ENCODE measurements at places on chromosomes 16 and 17. TPM values are rescaled to one million over a fixed set of nuclear protein-coding genes. Genes with fewer than 3 reads are reported as not detected.

GRCh38 chr17:39634384-39634871, 2.5 kb upstream of the STARD3 start:
- no peak for DNase-seq

GRCh38 chr17:40519089-40519775, 17.8 kb upstream of the TNS4 start:
- DNase-seq: no peak

GRCh38 chr17:48647963-48648245, 21.7 kb upstream of the HOXB9 start:
- DNase-seq: no peak

DNA sequence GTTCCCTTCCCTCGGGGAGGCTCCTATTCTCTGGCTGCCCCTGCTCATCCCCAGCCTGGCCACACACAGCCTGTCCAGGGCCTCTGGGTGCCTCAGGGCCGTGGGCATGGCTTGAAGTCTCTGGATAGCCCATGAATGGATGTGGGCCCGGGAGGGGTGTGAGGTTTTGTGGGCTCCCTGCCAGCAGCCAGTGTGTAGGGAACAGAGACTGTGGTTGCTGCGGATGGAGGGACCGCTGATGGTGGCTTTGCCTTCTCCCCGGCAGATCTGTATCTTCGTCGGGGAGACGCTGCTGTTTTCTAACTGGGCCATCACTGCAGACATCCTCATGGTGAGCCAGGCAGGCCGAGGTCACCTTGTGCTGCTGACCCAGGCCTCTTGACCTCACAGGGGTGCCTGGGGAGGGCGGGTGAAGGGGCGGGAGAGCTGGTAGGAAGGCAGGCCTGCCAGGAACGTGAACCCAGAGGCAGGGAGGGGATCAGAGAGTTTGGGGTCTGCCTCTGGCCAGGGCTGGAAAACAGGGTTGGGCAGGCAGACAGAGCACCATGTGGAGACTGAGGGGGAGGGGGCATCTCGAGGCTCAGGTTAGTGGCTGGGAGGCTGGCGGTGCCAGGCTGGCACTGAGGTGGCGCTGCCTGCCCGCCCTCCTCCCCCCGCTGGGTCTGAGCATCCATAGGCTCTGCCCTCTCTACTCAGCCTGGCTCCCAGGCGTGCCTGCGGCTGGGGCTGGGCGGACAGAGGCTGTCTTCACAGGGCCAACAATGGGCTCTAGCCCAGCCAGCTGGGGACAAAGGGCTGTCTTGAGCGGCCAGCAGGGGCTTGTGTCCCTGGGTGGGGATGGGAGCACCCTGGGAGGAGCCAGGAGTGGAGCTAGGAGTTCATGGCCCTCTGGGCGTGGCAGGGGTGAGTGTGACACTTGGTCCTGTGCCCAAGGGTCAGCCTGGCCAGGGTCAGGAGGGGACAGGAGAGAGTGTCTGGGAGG, 21.4 kb downstream of the MYBBP1A start:
- no peak for DNase-seq

DNA sequence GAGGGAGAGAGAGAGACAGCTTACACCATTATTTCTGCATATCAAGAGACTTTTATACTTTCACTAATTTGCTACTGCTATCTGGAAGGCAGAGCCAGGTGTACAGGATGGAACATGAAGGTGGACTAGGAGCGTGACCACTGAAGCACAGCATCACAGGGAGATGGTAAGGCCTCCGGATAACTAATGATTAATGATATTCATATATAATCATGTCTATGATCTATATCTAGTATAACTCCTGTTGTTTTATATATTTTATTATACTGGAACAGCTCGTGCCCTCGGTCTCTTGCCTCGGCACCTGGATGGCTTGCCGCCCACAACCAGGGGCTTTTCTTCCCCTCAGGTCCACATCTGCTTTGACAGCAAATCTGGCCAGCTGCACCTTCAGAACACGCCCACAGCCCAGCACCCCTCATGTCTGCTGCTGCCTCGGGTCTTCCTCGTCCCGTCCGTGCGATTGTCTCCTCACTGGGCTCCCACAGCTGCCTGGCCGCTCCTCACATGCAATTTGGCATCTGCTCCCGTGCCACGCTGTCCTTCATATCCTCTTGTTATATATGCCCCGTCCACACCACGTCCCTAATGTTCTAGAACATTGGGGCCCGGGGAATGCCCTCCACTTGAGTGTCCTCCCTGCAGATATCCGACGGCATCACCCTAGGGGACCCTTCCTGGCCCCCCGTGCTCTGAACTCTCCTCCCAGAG, 10.2 kb upstream of the DEF8 start:
- DNase-seq: no peak

- DNase-seq: no peak
Observed at GRCh38 chr16:27237219-27238015, 31.2 kb downstream of the NSMCE1 start.

DNA sequence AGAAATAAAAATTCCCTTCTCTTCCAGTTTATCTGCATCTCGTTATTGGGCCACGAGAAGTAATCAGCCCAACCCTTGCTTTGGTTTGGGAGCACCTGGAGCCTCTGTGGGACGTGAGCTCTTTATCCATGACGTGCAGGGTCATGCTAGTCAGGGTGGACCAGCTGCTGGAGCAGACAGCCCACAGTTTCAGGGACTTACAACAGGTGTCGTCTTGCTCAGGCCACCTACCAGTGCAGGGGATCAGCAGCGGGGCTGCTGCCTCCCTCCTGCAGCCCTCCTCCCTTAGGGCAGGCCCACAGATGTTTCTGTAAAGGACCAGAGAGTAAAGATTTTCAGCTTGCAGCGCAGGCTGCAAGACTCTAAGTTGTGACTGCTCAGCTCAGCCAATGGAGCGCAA, 16.9 kb downstream of the ADAD2 start:
- DNase-seq: no peak

GRCh38 chr16:76854234-76854633, 336.8 kb upstream of the MON1B start:
- DNase-seq: no peak

GRCh38 chr16:80463751-80464495, 76.9 kb upstream of the DYNLRB2 start:
- DNase-seq: no peak

C1QTNF8 gene
- total RNA-seq: not detected

KRT25 gene
- not detected for total RNA-seq

KRTAP3-2 gene
- total RNA-seq: not detected

CTRB2 gene
- total RNA-seq: not detected

CHST5 gene
- total RNA-seq: not detected

PAGR1 gene
- 23.6 TPM for total RNA-seq

ALOX12B gene
- 15.0 TPM for total RNA-seq
